ENCODE measurements at places on chromosomes 7 and 10.

DNA sequence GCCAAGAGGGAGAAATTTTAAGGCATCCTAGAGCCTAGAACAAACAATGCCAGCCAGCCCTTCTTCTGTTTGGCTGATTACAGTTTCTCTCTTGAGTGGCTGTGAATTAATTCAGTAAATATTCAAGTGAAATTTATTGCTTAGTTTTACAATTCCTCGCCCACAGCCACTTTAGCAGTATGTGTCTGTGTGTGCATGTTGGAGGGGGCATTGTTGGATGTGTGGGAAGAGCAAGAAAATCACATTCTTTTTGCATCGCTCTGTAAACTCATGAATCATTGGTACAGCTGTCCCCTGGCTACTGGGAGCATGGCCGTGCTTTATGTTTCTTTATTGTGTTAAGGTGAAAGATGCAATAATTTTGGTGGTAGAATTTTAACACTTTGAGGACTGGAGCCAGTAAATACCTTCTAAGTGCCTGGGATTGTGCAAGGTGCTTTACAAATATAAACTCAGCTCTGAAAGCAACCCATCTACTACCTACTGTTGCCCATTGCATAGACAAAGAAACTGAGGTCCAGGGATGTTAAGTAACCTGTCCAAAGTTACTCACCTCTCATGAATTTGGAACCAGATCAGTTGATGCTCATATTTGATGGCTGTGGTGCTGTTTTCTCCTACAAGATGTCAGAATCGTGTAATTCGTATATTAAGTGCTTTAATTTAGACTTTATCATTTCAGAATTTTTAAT lies 89.9 kb upstream of the BTBD16 start:
- no peak for DNase-seq

DNA sequence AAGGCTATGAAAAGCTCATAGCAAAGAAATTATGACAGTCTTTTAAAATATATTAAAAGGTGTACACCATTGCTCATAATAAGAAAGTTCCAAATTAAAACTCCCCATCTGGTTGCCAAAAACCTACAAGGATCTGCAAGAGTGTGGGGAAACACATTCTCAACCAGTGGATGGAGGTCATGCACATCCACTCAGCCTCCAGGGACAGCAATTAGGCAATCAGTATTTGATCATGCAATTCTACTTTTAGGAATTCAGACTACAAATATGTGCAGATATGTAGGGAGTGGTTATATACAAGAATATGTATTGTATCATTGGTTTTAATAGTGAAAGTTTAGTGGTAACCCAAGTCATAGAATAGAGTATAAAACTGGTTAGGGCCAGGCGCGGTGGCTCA lies 157.8 kb downstream of the FGFR2 start:
- DNase-seq, result no peak

DNA sequence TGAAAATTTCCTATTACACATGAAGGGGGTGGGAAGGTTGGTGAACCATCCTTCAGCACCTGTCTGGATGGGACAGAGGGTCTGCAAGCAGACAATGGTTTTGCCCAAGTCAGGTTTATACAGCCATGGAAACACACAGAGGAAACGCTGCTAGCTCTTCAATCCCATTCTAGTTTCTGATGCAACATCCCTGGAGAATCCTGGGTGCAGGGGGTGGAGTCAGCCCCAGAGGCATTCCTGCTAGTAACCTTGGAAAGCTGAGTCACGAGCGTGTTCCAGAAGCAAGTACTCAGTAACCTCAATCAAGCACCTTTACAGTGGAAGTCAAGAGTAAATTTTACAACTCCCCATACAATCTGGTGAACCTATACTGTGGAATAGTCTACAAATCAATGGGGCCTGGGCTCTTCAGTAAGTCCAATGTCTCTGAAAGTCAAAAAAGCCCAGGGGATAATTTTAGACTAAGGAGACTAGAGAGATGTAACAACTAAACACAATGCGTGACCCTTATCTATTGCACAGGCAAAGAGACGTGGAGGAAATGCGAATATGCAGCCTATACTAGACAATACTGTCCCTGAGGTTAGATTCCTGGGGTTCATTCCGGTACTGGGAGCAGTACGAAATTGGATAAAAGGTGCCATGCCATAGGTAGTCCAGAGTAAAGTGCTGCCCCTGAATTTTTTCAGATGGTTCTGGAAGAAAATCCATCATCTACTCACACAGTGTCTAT lies 95.4 kb downstream of the ZRANB1 start:
- DNase-seq, result no peak

GRCh38 chr7:135333200-135333599 lies 99.6 kb downstream of the STRA8 start:
- DNase-seq, result no peak
